ENCODE measurements at places on chromosomes 1 and 21.

GRCh38 chr1:120133228-120133927 is 42.9 kb downstream of the SEC22B start:
- DNase-seq = no peak

- DNase-seq = peak; percentile 95
These were observed 60.1 kb upstream of the NEK2 start for GRCh38 chr1:211735208-211736170.

DNA sequence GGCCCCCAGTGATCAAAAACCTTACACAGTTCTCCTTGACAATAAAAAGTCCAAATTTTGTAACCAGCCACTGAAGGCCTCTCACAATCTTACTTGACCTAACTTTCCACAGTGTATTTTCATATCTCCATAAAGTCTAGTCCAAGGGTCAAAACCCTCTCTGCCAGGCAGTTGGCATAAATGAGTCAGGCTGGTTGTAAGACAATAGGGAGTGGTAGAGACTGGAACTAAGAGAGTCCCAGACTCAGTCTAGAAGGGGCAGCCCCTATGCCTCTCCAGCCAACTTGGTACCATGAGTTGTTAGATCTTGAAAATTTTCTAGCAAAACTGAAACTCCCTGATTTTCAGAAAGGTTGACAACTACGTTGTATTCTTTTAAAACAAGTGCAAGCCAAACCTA is 21.0 kb downstream of the KIF21B start:
- DNase-seq = no peak

GRCh38 chr1:167227934-167228378 is 7.3 kb downstream of the POU2F1 start:
- peak; percentile 17 for DNase-seq

- DNase-seq = no peak
These were observed 18.1 kb downstream of the CNR2 start for GRCh38 chr1:23895082-23895481.

DNA sequence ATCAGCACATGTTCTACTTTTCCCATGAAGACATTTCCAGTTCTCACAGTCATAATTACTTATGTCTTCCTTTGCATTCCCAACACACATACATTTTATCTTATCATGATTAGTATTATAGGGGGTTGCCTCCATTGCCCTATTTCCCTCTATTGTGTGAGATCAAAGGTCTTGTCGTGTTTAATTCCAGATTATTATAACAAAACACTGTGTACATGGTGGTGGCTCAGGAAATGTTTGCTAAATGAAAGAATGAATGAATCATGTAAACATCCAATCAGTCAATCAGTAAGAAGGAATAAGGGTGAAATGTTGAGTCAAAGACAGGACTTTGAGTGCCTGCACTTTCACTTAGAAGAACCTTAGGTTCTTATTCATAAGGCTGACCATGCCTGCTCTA is 376.0 kb downstream of the SMYD3 start:
- DNase-seq = no peak

DNA sequence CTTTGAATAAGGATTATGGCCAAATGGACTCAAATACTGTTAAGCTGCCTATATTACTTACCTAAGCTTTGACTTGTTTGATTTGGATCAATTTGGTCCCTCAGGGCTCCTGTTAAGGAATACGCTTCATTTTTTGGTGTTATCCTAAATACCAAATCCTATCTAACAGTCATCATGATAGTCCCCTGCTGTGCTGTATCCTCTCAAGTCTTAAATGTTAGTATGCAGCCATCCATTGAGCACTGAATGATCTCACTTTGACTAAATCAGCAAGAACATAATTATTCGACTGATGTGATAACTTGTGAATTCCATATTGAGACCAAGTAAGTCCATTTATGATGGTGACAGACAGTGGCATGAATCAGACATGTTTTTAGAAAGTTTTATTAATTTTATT is 53.1 kb upstream of the ATF3 start:
- no peak for DNase-seq

- no peak for DNase-seq
These were observed 122.0 kb downstream of the ADSS2 start for GRCh38 chr1:244329591-244330317.

Data from GM23248 (cell line).